ENCODE measurements at places on chromosomes 3 and 15.

DNA sequence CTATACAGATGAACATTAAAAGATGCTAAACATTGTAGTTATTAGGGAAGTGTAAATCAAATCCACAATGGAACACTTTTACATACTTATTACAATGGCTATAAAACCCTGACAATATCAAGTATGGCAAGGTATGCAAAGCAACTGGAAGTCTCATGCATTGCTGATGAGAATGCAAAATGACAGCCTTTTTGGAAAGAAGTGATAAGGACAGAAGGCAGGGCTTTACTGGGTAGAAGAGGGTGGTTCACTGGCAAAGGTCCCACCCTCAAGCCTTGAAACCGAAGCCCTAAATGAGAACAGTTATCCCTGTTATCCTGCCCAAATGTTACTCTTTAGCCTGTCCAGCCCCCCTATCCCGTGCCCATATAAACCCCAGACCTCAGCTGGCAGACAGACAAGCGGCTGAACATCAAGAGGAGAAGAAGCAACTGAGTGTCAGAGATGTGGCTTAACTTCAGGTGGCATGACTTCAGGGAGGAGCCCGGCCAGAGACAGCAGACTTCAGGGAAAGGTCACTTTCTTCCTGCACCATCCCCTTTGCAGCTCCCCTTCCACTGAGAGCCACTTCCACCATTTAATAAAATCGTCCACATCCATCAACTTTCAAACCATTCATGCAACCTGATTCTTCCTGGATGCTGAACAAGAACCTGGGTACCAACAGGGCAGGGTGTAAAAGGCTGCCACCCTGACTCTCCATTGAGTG is 732 bp upstream of the GCSAM start:
- DNase-seq, result no peak

- no peak for DNase-seq
Measured at GRCh38 chr3:65938676-65939075, 100.0 kb downstream of the MAGI1 start.

- no peak for DNase-seq
Measured at GRCh38 chr3:19967812-19968211, 20.9 kb downstream of the RAB5A start.

- DNase-seq, result no peak
Measured at GRCh38 chr3:17025594-17026139, 140.9 kb downstream of the PLCL2 start.

DNA sequence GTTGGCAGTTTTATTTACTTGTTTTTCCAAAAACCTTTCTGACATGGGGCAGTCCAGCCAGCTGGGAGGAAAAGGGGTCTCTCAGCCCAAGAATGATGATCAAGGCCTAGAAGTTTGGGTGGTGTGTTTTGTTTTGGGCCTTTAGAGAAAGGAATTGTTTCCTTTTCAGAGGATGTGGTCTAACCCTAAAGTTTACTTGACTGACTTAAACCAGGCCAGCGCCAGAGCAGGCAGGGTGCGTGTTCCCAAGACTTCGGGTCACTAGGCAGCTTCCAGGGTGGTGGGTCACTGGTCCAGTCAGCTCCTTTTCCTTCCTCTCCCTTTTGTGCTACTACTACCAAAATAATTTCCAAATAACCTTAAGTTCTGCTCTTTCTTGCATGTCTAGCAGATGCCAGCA is 4.9 kb downstream of the FLNB start:
- no peak for DNase-seq
